Hematopoietic multipotent progenitor cell treated with erythropoietin and hydrocortisone succinate and interleukin-3 and kit ligand, for 6 days (in vitro differentiated cells): ENCODE measurements at places on chromosomes 3 and 15.

DNA sequence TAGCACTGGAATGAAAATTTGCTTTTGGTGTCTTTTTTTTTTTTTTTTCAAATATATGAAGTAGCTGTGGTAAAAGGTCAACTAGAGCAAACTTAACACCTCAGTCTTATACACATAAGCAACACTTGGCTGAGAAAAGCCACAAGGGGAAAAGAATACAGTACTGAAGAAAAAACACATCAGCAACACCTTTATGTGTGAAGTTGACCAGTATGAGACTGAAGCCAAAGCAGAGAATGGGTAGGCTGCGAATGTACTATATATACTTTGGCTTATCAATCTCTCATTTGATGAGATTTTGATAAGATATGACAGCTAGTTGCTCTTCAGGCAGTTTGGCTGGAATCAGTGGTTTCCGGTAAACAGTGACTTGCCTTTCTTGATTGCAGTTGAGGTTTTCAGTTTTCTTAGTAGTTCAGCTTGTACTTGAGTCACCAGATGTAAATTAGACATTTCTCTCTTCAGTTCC lies 22.0 kb upstream of the ZCWPW2 start:
- DNase-seq = peak; percentile 67

DNA sequence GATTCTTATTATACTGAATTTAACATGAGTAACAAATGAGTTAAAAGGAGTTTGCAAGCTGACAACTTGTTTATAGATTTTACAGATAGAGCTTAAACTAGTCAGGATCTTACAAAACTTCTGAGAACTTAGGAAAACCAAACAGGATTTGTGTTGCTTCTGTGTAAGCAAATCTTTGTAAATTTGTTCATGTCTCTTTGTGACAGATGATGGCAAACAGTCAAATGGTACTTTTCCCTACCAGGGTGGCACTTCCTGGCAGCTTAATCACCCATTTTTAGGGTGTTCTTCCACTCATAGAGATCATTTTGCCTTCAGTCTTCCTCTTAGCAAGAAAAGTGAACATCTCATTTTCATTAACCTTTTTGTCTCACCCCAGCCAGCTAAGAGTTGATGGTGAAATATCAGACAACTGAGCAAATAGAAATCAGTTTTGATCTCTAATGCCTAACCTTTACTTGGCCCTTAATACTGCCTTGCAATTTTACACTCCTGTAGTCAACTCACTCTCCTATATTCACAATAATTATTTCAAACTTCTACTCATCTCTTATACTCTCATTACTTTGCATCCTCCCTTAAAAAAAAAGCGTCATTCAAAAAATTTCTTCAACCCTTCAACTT lies 23.7 kb upstream of the NECTIN3 start:
- DNase-seq = no peak

DNA sequence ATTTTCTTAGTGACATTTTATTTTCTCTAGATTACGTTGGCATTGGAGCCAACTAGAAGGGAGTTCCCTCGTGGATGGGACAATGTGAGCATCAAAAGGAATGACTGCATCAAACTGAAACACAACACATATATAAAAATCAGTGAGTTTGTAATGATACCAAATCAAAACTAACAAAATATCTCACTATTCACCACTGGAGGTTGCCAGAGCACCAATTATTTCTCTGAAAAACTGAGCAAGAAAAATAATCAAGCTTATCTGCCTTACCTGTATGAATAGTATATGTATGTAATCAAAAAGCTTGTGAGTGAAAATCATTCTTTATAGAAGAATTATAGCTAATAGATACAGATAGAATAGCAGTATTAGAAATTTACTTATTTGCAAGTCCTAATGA lies 46.8 kb upstream of the OTOL1 start:
- no peak for DNase-seq

- DNase-seq = no peak
These were observed 75.0 kb upstream of the RNU6-1 start for GRCh38 chr15:67914537-67915460.

DNA sequence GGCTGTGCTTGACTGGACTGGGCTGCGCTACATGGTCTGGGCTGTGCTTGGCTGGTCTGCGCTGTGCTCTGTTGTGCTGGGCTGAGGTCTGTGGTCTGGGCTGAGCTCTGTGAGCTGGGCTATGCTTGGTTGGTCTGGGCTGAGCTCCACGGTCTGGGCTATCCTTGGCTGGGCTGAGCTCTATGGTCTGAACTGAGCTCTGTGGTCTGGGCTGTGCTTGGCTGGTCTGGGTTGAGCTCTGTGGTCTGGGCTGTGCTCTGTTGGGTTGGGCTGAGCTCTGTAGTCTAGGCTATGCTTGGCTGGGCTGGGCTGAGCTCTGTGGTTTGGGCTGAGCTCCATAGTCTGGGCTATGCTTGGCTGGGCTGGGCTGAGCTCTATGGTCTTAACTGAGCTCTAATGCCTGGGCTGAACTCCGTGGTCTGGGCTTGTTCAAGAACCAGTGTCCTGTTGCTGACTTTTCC lies 92.0 kb downstream of the PLXNA1 start:
- peak; percentile 84 for DNase-seq

DNA sequence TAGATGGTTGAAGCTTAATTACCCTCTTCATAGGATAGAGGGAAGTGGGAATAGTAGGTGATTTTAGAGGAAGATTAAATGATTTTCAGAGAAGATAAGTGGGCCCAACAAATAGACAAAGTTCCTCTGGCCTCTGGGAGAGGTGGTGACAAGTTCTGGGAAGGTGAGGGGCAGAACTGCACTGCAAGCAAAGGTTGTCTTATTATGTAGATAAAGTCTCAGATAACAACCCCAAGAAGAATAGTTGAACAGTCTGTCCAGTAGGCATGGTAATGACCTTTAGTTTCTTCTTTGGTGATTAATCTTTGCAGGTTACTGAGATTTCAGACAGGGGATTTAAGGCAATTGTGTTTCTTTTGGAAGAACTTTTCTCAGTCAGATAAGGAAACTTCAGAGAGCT lies 439.1 kb downstream of the ROBO2 start:
- no peak for DNase-seq

DNA sequence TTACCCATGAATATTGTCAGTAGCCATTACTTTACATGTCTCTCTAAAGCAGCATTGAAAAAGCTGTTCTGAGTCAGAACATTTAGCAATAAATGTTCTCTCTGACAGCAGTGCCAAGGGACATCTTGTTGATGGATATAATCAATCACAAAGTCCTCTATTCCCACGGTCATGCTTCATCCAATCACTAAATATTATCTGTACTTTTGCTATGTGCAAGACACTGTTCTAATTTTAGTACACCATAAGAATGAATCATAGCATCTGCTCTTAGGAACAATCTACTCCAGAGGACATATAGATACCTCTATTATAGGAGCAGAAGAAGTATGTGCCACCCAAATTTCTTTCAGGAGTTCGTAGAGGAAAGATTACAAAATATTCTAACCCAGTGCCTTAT lies 142.5 kb upstream of the MBNL1 start:
- no peak for DNase-seq

GRCh38 chr3:168085491-168086119 lies 10.1 kb downstream of the GOLIM4 start:
- DNase-seq = no peak

DNA sequence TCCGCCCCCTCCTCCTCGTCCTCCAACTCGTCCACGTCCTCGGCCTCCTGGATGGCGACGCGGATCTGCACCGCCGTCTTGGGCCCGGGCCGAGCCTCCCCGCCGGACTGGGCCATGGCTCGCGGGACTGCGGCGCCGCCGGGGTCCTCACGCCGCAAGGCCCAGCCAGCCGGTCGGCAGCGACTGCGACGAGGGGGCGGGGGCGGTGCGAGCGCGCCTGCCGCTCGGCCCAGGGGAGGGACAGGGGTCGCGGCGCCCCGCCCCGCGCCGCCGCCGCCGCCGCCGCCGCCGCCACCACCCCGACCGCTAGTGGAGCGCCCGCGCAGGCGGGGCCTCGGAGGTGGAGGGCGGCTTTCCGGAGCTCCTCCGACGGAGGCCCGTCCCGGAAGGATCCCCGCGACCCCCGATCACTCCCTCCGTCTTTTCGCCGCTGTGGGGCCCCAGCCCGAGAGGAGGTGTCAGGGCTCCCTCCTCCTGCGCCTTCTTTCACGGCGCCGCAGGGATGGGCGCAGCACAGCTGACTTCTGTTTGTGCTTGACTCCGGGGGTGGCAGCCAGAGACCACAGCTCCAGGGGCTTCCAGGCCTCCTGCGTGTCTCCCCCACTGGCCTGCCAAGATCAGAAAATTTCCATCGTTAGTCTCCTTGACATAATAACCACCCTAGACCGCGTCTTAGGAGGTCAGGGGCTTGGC lies at the start of gene LARP6:
Gene LARP6 (minus strand): TSS at position 185 of the 693 bp plus-strand sequence. CDS start 69 bp downstream, at position 116.
- no peak for DNase-seq

- DNase-seq = no peak
These were observed 59.6 kb downstream of the EIF3J start for GRCh38 chr15:44596511-44597010.

DNA sequence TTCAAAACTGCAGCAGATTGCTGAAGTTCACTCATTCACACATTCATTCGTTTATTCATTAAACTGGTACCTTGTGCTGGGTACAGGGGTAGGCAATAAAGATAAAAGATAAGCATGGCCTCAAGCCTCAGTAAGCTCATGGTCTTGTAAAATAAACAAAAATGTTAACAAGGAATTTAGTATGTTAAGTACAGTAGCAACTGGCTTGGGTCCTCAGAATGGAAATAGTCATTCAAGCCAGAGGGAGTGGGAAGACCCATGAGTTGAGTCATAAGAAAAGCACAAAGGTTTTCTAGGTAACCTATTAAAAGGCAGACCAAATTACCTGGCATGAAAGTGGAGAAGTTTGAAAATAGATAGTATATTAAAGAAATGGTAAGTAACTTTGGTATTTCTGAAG lies 163.3 kb downstream of the CDIN1 start:
- DNase-seq = no peak

- no peak for DNase-seq
These were observed 167.3 kb downstream of the NECTIN3 start for GRCh38 chr3:111238885-111239284.

DNA sequence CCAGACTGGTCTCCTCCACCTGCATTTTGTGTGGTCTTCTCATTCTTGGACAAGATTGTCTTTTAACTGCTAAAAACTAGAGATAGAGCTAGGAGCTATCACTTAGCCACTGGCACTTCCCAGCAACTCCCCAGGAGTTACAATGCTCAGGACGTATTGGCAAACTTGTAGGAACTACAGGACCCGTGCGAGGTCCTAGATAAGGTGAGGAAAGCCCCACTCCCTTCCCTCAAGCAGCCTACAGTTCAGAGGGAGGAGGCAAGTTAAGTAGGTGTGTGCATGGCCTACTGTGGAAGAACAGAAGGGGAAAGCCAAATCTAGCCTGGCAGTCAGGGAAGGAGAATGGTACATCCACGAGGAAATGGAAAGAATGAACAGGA lies 504.7 kb upstream of the PROK2 start:
- peak; percentile 73 for DNase-seq

- no peak for DNase-seq
These were observed 113.4 kb downstream of the CD47 start for GRCh38 chr3:107977221-107978130.

DNA sequence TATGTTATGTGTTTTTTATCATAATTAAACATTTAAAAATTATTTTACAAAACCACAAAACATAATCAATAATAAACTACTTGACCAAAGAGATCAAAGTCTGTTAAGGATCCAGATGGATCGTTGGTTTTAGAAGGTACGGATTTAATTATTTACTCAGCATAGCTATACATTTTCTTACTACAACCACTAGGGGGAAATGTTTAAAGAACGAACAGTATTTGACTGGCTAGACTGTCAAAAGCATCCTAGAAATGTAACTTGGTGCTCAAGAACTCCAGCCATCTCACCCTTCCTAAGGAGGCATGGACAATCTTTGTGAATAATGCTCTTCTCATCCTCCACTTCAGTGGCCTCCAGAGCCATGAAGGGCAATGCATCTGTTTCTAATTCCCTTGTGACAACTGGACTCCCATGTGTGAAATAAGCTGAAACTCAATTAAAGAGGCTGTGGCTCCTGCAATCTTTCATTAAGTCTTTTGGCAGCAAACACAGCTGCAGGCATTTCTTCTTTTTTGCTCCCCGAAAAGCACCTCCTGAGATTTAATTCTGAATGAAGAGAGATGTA lies 94.7 kb upstream of the TUSC7 start:
- peak; percentile 13 for DNase-seq

DNA sequence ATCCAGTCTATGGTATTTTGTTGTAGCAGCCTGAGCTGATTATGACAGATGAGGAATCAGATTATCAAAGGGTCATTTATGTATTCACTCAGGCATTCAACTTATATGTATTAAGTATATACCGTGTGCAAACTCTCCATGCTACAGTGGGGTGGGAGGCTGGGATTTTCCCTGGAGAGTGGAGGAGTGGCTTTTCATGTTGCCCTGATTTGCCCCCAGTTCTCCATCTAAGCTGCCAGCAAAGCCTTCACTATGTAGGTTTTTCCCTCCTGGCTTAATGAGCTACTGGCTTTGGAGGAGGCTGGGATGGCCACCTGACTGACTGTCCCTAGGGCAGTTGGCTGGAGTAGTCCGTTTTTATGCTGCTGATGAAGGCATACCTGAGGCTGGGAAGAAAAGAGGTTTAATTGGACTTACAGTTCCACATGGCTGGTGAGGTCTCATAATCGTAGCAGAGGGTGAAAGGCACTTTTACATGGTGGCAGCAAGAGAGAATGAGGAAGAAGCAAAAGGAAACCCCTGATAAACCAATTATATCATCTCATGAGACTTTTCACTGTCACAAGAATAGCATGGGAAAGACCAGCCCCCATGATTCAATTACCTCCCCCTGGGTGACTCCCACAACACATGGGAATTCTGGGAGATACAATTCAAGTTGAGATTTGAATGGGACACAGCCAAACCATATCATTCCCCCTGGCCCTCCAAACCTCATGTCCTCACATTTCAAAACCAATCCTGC lies 253.9 kb downstream of the RPLP1 start:
- no peak for DNase-seq

DNA sequence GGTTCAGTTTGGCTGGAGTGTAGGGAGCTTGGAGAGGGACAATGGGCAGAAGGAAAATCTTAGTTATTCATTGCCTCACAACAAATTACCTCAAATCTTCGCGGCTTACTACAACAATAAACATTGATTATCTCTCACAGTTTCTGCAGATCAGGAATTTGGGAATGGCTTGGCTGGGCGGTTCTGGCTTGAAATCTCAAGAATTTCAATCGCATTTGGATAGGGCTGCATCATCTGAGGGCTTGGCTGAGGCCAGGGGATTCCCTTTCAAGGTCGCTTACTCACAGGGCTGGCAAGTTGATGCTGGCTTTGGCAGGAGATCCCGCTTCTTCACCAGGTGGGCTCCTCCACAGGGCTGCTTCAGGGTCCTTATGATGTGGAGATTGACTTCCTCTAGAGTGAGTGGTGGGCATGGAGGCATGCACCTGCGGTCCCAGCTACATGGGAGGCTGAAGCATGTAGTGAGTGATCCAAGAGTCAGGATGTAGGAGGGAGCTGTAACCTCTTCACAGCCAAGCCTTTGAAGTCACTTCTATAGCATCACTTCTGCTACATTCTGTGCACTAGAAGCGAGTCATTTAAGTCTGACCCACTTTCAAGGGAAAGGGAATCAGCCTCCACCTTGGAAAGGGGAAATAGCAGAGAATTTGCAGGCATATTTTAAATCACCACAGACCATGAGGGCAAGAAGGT lies 63.1 kb downstream of the CDC25A start:
- DNase-seq = no peak
